ENCODE measurements at places on chromosomes 2 and 18. TPM values are rescaled to one million over a fixed set of nuclear protein-coding genes. Genes with fewer than 3 reads are reported as not detected.

- no peak for DNase-seq
Observed at GRCh38 chr2:155810411-155810810, 522.1 kb downstream of the NR4A2 start.

DNA sequence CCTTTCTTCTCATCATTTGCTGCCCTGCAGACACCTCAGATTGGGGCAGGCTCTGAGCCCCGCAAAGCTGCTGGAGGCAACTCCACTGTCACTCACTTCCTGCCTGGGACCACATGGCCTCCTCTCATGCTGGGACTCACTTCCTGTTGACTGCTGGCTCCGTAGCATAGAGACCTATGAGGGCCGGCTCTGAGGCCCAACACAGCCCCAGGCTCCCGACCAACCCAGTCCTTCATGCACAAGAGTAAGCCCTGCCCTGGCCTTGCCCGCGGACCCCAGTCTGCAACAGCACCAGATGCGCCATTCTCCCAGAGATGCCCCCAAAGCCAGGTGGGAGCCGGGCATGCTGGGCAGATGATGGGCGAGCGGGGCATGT, 55.7 kb downstream of the DNMT3A start:
- no peak for DNase-seq

DNA sequence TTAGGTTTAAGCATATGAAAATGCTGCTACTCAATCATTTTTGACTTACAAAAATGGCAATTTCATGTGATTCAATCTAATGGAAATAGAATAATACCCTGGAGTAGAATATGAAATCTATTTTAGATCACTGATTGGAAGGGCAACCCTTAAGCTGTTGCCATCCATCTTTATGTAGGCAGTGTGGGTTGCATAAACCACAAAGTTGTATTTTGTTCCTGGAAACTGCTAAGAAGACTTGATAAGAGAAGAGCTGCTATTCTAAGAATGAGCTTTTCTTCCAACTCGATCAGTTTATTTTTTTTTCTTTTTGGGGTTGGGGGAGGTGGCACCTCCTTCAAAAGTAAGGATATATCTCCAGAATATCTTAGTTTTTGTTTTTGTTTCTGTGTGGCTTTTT, 60.2 kb downstream of the CAVIN2 start:
- no peak for DNase-seq

DNA sequence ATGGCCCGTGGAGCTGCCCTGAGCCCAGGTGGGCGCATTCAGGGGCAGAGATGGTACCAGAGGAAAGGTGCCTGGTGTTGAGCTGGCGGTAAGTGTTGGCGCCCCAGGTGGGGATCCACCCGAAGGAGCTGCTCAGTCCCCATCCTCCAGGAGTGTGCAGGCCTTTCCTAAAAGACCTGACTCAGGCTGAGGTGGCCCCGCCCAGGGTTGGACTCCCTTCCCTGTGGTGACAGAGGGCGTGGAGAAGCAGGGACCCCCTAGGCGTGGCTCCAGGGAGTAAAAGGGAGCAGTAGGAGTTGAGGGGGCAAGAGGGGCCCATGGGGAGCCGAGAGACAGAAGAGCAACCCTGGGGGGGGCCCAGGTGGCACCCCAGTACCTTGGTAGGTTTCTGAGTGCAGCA, 2.4 kb downstream of the OXER1 start:
- DNase-seq: no peak

- no peak for DNase-seq
Observed at GRCh38 chr2:216596236-216596979, 36.8 kb upstream of the IGFBP2 start.

GRCh38 chr18:13191031-13191430, 27.5 kb upstream of the LDLRAD4 start:
- DNase-seq: no peak

- DNase-seq: no peak
Observed at GRCh38 chr2:11342551-11343367, 1.7 kb downstream of the ROCK2 start.

GRCh38 chr2:45259138-45259537, 249.9 kb upstream of the SIX2 start:
- no peak for DNase-seq

- no peak for DNase-seq
Observed at GRCh38 chr2:38120829-38121228, 44.9 kb upstream of the CYP1B1 start.

- no peak for DNase-seq
Observed at GRCh38 chr2:140737006-140737405, 1393.8 kb downstream of the LRP1B start.

- DNase-seq: no peak
Observed at GRCh38 chr2:105773568-105773967, 28.9 kb downstream of the NCK2 start.

DNA sequence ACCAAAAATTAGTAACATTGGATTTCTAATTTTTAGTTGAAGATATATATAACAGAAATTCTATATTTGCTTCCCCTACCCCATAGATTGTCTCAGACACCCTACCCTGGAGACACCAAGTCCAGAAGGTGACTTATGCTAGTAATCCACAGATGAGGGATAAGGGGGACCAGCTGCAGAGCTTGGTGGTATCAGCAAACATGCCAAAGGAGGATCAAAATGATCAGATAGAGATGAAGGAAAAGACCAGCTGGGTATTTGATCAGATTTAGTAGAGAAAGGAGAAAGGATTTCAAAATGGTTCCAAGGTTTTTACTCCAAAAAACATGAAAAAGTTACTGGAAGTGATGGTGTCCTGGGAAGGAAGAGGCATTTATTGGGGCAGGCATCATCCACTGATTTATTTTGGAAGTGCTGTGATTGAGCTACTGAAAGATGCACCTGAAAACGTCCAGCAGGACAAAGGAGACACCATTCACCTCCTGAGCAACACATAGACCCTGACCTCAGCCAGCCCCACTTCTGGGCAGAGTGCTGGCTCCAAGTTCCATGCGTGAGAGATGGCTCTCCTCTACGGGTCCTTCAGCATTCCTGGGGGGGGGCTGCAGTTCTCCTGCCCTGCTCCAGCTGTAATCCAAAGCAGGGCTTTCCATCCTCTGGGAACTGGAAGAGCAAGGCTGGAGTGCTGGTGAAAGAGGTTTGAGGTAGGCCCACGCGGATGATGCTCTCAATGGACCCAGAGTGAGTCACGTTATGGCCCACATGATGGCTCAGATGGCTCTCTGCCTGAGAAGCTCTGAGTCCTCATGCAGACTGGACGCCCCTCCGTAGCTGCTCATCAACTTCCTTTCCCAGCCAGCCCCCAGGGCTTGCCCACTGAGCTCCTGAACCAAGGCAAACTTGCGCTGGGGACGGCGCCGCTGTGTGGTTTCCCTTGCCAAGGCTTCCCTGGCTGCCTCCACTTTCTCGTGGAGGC, 3.7 kb upstream of the LRRFIP1 start:
- DNase-seq: no peak

The FAM237A gene
- total RNA-seq: not detected

The CD8B gene
- 7.3 TPM for total RNA-seq

The VWC2L gene
- total RNA-seq: not detected

The ARHGEF33 gene
- 1.6 TPM for total RNA-seq

The FAM124B gene
- 1.9 TPM for total RNA-seq

The KIF5C gene
- total RNA-seq: 2.5 TPM

The C2orf80 gene
- not detected for total RNA-seq

All from omental fat pad (tissue), 4 donors.